Kidney glomerular epithelial cell (primary cell): ENCODE measurements at places on chromosomes 7 and 10.
A peak's percentile ranks its signal among the peaks of the same experiment; 100 is the strongest.

DNA sequence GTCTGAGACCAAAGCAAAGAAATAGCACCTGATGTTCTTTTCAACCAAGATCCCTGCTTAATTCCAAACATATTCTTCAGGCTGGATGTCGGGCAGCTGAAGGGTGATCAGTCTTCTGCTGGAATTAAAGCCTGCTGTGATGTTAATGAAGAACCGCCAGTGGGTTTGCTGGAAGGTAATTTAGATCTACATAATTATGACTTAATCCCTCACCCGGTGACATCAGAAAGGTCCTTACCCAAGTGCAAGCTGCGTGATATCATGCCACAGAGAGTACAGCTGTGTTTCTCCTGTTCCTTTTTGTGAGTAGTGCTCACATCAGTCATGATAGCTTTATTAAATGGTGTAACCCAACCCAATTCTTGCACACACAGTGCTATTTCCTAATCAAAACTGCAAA lies 29.1 kb upstream of the LRGUK start:
- DNase-seq = no peak

GRCh38 chr7:148929176-148929575 lies 45.1 kb upstream of the EZH2 start:
- no peak for DNase-seq

DNA sequence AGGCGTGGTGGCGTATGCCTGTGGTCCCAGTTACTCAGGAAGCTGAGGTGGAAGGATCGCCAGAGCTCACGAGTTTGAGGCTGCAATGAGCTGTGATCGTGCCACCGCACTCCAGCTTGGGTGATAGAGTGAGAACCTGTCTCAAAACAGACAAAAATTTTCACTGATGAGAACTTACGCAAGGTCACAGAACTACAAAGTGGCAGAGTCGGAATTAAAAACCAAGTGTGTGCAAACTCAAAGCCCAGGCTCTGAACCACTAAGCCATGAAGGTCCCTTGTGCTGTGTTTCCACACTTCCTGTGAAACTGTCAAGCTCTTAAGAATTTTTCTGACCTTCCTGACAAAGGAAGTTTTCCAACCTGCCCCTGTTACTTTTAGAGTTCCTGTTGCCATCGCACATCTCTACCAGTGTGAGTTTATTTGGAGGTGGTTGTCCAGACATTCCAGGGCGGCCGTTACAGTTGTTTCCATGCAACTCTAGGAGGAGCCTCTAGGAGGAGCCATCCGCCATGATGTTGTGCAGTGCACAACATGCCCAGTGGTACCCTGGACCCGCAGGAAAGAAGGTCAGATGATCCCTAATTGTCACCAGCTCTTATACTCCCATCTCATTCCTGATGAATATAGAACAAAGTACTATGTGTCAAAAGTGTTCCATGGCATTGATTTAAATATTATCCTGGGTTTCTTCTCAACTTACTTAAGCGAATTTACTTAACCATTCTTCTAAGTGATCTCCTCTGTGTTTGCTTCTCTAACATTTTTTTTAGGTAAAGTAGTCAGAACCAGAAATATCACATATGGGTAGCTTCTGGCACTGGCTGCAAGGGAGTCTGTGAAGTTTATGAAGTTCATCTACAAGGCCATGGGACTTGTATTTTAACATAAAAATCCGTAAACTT lies 49.0 kb upstream of the LYZL1 start:
- DNase-seq = no peak

DNA sequence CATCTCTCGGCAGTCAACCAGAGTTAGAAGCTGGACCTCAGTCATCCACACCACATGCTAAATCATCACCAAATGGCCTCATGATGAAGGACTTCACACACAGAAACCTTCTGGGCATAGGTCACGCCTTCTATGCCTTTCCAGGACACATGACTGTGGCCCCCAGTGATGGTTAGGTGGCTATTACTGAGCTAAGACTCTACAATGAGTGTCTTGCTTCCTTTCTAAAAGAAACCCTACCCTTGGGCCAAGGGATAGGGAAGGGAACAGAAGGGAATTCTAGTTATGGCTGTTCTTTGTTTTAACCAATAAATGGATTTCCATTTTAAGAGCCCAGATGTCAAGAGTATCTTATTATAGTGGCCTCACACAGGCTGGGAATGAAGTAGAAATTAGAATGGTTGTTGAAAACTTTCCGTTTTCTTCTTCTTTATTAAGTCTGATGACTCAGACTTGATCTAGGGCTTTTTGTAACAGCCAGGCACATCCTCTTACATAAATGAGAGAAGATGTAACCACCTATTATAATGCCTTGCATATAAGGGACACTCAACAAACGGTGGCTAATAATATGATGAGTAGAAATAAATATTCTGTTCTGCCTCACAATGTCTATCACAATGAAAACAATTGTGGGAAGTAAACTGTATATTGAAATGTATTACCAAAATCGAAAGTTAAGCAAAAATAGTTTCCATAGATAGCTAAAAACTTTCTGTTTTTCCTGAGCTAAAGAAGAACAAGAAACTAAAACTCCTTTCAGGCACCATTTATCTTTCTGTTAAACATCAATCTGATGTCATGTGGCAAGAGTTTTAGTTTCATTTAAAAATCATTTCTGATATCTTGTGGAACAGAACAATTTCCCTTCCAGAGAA lies 62.5 kb upstream of the TOMM7 start:
- no peak for DNase-seq

DNA sequence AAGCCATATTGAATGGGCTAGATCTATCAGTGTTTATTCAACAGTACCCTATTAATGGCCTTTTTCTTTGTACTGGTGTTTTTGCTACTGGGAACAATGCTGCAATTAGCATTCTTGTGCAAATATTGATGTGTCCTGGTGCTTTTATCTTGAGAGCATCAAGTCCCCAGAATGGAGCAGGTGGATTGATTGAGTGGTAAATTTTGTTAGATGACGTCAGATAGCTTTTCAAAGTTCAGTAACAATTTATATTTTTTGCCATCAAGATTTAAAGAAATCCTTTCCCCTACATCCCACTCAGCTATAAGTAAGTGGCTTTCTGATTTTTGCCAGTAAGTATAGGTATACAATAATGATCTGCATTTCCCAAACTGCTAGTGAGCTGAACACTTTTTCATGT lies 63.4 kb upstream of the SYPL1 start:
- DNase-seq = no peak

DNA sequence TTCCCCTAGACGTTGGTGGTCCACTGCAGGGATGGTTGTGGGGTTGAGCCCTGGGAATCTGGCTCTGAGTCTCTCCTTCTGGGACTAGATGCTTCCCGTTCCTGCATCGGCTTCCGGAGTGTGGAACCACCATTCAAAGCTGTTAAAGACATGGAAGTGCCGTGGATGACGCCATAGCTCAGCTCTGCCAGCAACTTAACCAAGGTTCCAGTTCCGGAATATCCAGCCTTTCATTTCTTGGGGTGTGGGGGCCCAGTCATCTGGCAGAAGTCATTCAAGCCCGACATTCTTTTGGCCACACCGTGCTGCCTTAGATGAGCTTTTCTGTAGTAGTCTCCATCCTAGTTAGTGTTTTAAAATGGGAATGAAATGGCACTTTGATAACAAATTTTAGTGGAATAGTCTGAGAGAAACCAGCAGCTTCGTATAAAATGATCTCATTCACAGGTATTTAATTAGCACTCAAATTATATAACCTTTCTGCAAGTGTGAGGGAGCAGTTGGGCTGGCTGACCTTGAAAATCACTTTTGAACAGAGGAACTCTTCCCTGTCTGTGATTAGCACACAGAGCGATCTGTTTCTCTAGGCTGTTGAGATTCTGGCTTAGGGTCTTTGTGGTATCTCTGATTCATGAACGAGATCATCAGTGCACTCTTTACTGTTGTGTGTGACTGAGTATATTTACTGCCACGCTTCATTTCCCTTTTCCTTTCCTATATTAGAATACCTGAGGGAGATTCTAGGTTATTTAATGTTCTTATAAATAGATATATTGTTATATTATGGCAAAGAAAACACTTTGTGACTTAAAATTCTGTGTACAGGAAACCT lies 19.9 kb downstream of the LMTK2 start:
- peak; percentile 29 for DNase-seq

DNA sequence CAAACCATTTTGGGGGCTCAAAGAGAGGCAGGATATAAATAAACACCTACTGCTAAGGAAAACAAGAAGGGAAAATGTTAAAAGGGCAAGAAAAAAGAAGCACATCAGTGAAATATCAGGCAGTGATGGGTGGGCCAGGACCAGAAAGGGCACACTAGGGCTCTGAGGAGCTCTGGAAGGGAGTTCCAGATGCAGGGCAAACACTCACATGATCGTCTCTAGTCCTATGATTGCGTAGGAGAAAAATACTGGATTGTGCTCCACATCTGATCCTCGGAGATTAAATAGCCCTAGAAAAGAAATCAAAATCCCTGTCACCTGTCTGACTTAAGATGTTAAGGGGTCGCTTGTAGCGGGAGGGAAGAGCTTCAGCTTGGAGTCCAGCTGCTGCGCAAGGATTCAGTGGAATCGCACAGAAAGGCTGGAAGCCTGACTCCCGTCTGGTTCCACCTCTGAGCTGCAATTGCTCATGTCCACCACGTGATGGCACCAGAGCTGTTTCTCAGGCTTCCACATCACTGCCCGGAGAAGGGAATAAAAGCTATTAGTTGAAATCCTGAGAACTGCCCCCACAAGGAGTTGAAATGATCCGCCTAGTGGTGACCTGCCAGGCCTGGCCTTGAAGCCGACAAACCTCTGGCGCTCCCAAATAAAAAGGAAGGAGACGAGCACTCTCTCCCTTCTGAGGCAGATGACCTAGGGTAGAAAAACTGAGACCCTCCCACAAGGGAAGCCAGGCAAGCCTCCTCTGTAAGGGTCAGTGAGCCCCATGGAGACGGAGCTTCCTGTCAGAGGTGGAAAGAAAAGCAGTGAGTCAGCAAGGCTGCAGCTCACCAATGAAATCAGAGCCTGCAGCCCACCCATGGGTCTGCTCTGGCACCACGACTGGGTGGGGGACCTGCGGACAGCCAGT lies 39.2 kb downstream of the XPNPEP1 start:
- peak; percentile 88 for DNase-seq

- no peak for DNase-seq
These were observed 495.2 kb downstream of the PLXNA4 start for GRCh38 chr7:132080967-132081668.

DNA sequence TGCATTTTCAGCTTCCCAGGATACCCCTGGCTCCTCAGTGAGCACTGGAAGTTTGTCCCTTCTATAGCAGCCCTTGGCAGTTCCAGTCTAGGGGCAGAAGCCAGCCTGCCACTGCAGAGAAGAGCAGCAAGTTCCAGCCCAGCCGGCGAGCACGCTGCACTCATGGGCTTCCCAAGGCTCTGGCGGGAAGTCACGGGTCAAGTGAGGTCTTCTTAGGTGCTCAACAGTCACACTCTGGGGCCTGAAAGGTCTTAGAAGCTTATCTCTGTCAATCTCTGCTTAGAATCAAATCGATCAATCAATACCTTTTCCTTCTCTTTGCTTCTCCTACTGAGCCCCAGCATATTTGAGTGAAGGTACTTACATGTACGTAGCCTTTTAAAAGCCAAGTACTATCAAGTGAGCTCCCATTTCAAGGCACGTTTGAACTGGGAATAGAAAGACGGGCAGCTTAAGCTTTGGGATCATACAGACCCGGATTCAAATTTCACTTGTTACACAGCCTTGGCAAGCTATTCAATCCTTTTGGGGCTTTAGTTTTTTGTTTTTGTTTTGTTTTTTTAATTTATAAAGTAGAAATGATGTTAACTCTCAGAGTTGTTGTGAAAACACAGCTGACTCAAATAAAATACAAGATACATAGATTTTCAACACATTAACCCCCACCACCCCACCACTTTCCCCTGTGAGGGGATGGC lies 152.6 kb upstream of the KLF14 start:
- no peak for DNase-seq

DNA sequence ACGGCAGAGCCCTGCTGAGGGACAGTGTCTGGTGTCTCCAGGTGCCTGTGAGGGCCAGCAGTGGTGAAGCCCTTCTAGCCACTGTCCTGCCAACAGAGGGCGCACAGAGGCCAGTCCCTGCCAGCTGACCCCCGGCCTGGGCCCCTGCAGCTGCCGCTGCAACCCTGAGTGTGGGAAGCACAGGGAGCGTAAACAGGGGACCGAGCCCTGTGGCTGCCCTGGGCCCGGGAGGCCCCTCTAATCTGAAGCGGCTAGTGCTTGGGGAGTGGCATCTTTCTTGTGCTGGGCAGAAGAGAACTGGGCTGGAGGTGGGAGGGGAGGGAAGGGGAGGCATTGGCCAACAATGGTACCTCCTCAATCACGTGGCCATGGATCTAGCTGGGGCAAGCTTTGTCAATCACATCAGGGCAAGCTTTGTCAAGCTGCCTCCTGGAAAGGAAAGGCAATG lies 34.6 kb downstream of the TRIM8 start:
- peak; percentile 46 for DNase-seq

- DNase-seq = no peak
These were observed 136.6 kb downstream of the AHR start for GRCh38 chr7:17434841-17435692.

GRCh38 chr10:88243202-88243744 lies 339.8 kb downstream of the RNLS start:
- DNase-seq = no peak

GRCh38 chr10:7856678-7857077 lies 38.4 kb downstream of the TAF3 start:
- DNase-seq = peak; percentile 64

DNA sequence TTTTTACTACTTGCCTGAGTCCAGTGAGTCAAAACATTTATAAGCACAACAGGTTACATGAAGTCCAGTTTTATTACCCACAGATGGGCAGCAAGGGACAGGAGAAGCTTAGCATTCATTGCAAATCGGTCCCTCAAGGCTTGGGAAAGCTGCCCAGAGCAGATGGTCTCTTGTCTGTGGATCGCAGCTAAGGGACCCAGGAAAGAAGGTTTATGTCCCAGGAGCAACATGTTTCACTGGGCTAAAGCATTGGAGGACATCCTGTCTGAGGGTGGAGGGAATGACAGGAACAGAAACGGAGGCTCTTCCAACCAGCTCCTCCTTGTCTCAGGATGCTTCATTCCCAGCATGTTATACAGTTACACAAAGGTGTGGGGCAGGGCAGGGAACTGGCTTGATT lies 39.3 kb downstream of the TRIM24 start:
- DNase-seq = no peak

GRCh38 chr10:130493021-130493420 lies 356.8 kb downstream of the GLRX3 start:
- no peak for DNase-seq

DNA sequence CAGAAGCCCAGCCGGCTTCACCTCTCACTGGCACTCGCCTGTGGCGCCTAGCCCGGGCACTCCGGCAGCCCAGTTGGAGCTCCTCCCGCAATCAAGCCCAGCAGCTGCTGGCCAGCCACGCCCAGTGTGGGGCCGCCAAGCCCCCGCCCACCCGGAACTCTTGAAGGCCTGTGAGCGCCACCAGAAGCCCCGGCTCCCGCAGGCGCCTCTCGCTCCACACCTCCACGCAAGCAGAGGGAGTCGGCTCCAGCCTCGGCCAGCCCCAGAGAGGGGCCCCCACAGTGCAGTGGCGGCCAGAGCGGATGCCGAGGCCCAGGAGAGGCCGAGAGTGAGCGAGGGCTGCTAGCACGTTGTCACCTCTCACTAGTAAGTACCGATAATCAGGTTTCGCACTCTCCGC lies 240.7 kb downstream of the TFEC start:
- no peak for DNase-seq
